Stimulated activated CD4-positive, alpha-beta T cell treated with anti-CD3 and anti-CD28 coated beads, TNF-alpha, amount 100 ng/mL, for 1 hour (primary cell): ENCODE measurements at places on chromosomes 3 and 15.

DNA sequence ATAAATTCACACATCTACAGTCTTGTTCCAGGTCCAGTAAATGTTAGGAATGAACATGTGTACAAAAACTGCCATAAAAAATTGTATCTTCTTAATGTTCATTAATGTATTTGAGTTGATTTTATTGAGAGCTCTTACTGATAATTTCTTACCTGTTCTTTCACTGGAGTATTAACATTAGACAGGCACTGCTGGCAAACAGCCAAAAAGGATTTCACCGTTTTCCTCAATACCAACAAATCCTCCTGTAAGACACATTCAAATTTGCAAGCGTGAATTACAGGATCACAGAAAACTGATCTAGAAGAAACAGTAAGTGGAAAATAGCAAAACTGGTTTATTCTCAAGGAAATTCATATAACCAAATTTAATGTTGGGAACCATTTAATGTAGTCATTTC is 127.4 kb downstream of the PCCB start:
- no peak for DNase-seq

DNA sequence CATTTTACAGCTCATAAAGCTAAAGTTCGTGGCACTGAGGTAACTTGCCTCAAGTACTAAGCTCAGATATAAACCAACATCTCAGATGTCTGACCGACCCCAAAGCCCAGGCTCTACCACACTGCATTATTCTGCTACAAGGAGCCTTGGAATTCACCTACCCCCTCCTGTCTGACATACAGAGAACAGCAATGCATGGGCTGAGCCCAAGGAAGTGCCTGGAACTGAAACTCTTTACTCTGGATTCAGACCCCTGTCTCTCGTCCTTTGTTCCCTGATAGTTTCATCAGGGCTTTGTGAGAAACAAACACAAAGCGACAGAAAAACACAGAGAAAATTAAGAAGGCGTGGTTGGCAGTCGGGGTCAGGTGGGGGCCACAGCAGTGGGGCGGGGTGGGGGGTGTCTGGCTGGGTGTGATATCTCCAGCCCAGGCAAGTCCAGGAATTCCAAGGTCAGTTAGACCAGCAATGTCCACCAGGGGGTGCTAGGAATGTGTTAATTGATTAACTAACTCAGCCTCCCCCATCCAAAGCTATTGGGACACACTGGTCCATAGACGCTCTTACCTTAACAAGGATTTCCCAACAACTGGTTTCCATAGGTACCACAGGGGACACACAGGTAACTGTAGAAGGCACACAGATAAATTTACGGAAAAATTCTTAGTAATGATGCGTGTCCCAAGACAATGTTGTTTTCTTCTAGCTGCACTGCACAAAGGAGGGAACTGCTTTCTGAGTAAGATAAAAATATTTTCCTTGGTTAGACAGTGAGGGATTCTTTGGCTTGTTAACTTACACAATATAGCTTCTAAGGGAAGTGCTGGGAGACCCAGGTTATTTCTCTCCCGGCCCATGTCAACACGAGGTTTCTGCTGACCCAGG is 18.8 kb upstream of the SSUH2 start:
- DNase-seq: no peak

DNA sequence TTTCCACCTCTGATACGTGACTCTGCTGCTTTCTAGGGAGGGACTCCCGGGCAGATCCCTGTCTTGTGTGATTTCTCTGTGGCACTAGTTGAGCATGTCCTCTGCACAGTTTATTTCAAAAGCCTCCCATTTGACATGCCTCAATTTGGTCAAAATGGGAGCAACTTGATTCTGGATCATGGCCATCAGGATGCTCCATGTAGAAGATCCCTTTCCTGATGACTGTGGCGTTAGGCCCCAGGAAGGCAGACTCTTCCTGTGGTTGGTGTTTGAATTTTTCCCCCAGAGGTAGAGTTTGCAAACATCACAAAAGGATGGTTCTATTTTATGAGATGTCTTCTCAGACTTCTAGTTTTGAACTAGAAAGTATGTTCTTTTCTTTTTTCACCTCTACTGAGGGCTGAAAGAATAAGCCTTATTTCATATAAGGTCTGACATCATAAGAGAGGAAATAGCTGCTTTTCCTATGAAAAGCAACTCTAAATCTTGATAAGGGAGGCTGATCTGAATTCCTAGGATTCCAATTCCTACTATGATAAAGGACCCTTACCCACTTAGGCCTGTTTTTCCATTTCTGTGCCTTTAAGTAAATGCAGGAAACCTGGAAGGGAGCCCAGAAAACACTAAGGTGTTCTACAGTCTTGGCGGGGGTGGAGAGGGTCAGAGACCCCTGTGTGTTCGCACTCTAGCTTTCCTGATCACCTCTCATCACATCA is 243.8 kb upstream of the CHRM5 start:
- no peak for DNase-seq

- DNase-seq: no peak
Observed at GRCh38 chr3:38566215-38566528, 70.0 kb downstream of the EXOG start.

DNA sequence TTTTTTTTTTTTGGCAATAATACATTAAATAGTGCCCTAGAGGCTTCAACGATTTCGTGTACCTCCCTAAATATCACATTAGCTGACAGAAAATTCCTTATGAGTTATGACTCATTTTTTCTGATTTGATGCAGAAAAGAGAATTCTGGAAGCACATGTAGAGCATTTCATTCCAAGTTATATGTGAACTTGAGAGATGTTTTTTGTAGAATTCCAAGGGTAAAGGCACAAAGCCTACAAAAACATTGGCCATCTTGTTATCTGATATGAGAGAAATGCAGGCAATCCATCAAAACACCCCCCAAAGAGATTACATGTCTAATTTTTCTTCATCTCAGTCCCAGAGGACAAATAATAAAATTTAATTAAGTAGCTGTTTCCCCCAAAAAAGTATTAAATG is 6.7 kb upstream of the PFN2 start:
- no peak for DNase-seq

GRCh38 chr3:22284559-22284958 is 533.5 kb upstream of the ZNF385D start:
- DNase-seq: no peak

DNA sequence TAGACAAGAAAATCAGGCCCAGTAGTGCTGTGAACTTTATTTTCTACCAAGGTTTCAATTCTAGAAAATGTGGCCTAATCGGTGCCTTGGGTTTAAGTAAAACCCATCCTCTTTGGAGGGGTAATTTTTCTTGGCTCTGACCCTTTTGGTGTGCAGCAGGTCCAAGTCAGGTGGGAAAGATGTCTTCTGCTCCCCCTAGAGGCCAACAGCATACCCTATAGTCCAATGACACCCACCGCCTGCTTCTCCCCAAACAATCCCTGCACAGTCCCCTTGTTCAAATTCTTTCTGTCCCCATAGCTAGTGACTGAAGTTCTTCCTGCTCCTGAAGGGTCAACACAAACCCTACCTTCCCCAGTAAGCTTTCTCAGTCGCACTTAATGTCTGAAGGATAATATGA is 261.8 kb upstream of the GOLGA6L4 start:
- DNase-seq: no peak

GRCh38 chr3:25781758-25782594 is 1.3 kb downstream of the NGLY1 start:
- DNase-seq: no peak

DNA sequence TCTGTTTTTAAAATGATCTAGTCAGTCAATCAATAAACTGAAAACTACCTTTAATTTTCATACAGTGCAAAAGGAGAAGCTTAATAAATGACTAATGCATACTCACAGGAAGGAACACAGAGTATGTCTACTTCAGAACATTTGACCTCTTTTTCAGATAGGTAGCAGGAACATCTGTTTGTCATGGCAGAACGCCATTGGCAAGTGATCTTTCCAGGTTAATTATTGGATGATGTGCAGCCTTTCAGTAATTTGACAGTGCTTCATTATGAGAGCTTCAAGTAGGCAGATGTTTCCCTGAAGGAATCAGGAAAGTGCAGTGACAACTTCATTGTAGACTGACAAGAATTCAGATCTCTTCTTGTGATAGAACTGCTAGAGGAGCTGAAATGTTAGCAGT is 325.0 kb downstream of the OTOL1 start:
- DNase-seq: no peak

- DNase-seq: no peak
Observed at GRCh38 chr15:36370731-36371112, 208.7 kb upstream of the CDIN1 start.

GRCh38 chr3:47247131-47248064 is 35.2 kb downstream of the KIF9 start:
- DNase-seq: no peak

GRCh38 chr15:77853008-77853328 is 220.3 kb upstream of the LINGO1 start:
- DNase-seq: no peak

DNA sequence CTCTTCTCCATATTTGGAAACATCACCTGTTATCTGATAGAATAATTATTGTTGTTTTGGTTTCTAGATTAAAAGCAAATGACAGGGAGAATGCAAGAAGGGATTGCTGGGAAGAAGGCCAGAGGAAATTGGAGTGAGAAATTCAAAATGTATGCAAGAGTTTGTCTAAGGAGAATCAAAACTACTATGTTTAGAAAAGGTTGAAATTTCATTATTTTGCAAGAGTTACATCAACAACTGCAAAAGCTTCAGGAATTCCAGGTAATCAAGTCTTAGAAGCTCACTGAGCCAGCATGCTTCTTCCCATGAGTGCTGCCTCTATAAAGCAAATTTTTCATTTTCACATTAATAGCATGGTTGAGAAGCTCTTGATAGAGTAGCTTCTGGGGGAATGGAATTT is 177.2 kb upstream of the GBE1 start:
- no peak for DNase-seq

DNA sequence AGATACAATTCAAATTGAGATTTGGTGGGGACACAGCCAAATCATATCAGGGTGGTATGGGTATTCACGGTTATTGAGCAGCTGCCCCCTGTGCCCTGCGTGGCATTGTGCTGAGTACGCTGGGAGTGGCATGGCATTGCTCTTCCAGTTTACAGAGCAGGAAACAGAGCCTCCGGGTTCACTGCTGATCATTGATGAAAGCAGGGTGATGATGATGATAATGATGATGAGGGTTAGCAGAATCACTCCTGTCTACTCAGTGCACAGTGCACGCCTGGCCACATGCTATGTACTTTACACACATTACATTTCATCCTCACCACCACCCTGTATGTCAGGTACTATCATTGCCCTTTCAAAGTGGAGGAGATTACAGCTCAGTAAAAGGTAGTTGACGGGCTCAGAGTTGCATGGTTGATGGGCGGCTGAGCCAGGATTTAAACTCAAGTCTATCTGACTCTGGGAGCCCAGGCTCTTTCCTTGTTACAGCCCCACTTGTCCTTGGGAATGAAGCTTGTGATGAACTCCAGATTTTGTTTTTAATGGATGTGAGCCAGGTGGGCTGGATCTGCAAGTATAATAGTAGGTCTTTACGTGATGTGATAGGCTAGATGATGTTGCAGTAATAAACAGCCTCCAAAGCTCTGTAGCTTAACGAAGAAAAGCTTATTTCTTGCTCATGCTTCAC is 87.6 kb upstream of the MYZAP start:
- no peak for DNase-seq

DNA sequence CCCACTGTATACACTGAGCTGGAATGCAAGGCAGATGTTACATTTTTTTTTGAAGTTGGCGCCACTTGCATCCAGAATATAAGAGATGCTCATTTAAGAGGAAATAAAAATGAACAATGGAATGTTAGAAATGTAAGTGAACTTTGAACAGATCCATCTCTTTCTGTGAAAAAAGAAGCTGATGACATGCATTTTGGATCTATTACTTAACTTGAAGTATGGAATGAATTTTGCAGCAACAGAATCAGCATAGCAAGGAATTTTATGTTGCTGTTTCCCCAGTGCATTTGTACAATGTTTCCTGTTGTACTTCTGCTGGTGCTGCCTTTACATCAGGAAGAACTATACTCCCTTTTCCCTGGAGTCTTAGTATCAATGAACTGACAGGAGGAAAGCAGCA is 178.2 kb downstream of the LSAMP start:
- no peak for DNase-seq

- no peak for DNase-seq
Observed at GRCh38 chr3:58384381-58385090, 49.1 kb downstream of the PDHB start.

DNA sequence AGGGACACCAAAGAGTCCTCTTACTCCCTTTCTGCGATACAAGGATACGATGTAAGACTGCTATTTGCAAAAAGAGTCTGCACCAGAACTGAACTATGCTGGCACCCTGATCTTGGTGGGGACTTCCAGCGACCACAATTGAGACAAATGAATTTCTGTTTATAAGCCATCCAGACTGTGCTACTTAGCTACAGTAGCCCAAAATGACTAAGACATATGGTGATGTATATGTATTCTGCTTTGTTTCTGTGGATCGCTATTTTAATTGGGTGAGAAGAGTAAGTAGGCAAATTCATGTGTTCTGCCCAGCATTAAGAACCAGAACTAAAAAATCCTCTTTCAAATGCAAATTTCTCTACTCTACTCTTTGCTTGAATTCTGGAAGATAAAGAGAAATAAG is 720.9 kb downstream of the DIPK2A start:
- no peak for DNase-seq

GRCh38 chr3:126293370-126294082 is 63.7 kb downstream of the KLF15 start:
- no peak for DNase-seq

DNA sequence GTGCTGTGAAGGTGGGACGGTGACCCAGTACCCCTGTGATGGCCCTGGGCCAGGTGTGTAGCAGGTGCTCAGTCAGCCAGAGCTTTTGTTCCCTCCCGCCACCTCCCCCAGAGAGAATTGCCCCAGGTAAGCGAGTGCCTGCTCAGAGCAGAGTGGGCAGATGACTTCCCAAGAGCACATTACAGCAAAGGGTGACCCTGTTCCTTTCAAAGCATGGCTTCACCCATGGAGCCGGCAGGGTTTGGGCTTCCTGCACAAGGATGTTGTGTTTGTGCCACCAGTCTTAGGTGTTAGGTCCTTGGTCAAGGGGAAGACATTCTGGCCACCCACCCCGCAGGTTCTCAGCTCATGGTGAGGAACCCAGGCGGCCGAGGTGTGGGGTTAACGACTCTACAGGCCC is 30.7 kb downstream of the SLC6A6 start:
- DNase-seq: no peak
